GM19239 (cell line): ENCODE measurements at places on chromosomes 2 and 18.

- DNase-seq, result no peak
Observed at GRCh38 chr2:88735853-88736252, 44.4 kb downstream of the RPIA start.

- no peak for DNase-seq
Observed at GRCh38 chr2:207046724-207047123, 107.4 kb downstream of the CPO start.

DNA sequence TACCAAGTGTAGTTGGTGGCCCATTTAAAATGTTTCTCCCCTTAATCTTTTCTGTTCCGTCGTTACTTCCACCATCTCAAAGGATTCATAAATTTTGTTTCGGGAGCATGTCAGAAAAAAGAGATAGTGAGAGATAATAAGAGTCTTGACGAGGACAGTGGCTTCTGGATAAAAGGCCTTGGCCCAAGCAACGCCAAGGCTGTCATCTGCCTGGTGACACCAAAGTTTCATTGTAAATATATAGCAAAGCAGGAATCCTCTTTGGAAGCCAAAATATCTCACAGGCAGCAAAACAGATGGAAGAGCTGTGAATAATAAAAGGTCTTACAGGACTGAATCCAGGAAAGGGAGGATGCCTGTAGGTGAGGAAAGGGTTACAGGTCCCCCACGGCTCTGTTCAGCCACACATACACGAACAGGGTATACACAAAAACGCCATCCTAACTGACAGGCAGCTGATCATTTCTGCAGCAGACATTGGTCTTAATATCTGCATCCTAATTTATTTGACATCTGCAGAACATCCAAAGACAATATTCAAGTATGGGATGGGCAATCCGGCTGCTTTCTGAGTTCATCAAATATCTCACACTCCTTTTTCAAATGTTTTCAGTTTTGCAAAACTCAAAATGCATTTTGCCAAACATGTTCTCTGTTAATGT lies 382.8 kb downstream of the OSR1 start:
- DNase-seq, result no peak

GRCh38 chr2:182078988-182079602 lies 93.4 kb downstream of the PPP1R1C start:
- DNase-seq, result no peak

DNA sequence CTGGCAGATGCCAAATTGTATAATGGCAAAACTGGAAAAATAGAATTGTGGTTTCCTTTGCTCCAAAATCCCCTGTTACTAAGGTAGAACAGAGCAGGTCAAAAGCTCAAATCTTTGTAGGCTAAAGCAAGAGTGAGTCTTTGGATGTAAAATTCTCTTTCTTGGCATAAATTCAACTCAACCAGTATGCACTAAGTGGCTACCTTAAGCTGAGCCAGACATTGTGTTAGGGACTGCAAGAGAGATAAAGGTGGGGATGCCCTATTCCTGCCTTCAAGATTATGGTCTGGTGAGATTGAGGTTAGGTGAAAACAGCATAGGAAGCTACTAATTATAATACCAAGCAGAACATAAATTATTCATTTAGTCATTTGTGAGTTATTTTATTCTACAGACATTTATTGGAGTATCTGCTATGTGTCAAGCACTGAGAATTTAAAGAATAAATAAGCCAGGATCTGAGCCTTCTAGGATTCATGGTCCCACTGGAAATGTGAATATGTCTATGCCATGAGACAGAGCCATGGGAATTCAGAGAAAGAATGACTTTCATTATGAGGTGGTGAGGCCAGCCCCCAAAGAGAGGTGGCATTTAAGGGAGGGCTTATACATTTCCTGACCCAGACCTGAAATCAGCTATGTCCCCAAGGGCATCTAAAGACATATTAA lies 198.0 kb upstream of the NCKAP5 start:
- DNase-seq, result no peak

GRCh38 chr2:147844697-147845410 lies at the start of gene ACVR2A:
TSS of gene ACVR2A (plus strand) at chr2:147845029. CDS start at chr2:147845153, 124 bp downstream.
- DNase-seq, result peak; percentile 76

GRCh38 chr18:35876243-35876642 lies 96.2 kb upstream of the RMP24 start:
- DNase-seq, result no peak

DNA sequence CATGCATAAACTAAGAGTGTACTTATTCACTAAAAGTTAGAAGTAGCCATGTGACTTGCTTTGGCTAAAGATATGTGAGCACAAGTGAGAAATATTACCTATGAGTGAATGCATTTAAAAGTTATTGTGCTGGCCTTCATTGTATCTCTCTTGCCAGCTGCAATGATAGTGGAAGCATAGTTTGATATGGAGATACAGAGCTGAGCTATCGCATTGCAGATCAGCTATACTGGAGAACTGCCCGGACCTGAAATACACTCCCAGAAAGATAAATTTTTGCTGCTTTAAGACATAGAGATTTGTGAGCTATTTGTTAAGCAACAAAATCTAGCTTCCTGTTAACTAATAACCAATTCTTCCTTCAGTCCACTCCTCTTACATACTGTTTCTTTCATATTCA lies 571.1 kb downstream of the CPS1 start:
- DNase-seq, result no peak

GRCh38 chr2:80374105-80374504 lies 69.6 kb upstream of the LRRTM1 start:
- no peak for DNase-seq

DNA sequence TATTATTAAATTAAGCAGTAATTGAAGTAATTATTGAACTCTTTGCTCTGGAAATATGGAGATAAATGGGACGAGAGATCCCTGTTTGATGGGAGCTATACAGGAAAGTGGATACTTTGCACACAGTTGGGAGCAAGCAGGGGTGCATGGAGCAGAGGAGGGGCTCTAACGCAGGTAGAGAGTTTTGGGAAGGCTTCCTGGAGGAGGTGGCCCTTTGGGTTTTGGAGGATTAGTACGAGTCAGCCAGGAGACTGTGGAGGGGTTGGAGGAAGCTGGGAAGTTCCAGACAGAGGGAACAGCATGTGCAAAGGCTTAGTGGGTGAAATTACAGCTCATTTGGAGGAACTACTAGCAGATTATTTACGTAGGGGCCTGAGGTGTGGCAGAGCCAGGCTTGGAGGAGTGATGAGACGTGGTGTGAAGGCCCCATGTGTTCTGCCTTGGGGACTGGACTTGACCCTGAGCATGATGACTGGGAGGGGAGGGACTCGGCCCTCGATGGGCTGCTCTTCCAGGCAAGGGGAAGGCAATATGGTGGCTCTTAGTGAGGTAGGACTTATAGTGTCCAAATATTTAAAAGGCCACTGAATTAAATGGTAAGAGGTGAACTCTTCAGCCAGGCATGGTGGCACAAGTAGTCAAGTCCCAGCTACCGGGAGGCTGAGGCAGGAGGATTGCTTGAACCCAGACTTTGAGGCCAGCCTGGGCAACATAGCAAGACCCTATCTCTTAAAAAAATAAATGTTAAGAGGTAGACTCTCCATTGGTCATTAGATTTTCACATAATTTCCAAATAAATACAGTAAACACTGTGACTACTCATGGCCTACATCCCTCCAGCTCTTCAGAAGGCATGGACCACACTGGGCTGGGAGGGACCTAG lies 30.2 kb downstream of the GREB1 start:
- DNase-seq, result no peak

DNA sequence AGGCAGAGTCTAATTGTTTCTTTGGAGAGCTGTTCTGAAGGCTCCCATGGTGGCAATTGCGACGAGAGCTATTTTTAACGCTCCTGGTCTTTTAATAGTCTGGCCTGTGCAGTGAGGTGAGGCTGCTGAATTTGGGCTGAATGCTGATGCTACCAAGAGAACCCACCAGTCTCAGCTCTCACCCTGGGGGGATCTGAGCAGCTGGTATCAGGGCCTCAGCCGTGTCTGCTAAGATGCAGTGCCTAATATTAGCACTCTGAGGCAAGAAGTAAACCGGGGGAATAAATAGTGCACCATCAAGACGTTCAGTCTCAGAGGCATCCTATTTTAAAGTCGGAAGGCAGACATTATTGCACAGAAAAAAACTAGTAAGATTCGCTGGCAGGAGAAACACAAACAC lies 214.8 kb upstream of the PID1 start:
- no peak for DNase-seq

GRCh38 chr2:141555876-141556470 lies 574.8 kb downstream of the LRP1B start:
- no peak for DNase-seq

DNA sequence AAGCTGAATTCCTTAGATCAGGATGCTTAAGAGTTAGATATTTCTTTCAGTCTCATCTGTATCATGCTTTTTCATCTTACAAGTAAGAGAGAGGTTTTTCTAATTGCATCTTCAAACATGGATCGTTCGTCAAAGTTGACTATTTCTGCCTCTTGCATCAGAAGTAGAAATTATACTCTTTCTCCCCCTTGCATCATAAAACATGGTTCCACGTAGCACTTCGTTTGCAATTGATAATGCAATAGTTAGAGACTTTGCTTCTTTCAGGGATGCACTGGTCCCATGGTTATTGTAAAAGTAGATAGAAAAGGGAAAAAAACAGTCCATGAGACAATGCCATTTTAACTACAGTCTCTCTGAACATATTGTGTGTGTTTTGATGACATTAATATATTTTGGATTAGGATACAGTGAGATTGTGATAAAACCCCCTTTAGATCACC lies 75.1 kb upstream of the PARD3B start:
- no peak for DNase-seq

- no peak for DNase-seq
Observed at GRCh38 chr2:101766871-101767739, 69.6 kb downstream of the MAP4K4 start.
